ENCODE measurements at places on chromosomes 12 and 14. TPM values are rescaled to one million over a fixed set of nuclear protein-coding genes. Genes with fewer than 3 reads are reported as not detected.

- no peak for ATAC-seq
Observed at GRCh38 chr14:96705422-96706092, 91.6 kb upstream of the VRK1 start.

DNA sequence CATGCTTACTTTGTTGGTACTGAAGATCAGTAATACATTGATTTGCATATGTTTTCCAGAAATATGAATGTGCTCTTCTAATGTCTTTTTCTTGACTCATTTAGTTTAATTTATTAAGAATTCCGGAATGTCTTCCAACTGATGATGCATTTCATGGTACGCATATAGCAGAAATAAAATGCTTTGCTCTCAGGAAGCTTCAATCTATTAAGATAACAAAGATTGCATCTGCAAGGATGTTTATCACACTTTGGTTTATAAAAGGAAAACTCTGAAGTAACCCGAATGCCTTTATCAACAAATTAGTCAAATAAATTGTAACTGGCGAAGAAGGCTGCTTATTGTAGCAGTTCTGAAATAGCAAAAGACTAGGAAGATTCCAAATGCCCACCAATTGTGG, 166.4 kb upstream of the LMNTD1 start:
- ATAC-seq: no peak

DNA sequence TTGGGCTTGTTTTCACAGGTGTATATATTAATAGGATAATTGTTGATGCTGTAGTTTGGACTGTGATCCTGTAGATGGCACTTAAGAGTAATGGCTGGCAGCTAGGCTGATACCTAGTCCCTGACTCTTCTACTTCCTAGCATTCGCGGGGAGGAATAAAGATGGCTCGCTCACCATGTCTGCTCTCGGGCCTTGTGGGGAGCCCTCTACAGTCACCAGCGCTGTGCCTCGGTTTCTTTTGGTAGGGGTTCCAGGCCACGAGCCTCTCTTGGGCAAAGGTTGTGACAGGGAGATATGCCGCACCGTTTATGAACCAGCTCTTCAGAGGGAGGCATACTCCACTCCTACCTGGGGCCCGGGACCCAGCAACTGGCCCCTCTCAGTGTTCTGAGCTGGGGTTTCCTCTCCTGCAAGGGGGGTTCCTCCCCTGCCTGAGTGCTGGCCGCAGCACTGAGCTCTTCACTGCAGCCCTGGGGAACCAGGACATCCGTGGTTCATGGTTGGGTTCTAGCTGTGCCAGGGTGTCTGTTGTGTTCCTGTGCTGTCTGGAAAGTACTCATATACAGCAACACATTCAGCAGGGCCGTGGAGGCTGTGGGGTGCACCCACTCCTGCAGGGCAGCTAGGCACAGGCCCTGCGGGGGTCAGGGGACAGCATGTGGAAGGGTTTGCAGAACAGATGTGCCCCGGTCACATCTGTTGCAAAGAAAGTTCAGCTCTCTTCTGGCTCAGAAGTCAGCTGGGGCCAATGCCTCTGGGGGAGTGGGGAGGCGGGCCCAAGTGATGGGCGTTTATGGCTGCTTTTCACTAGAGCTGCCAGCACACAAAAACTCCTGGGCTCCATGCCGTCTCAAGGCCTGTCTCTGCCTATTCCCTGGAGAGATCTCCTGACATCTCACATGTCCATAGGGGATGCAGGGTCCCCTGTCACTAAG, 147.9 kb downstream of the PPFIA2 start:
- no peak for ATAC-seq

GRCh38 chr14:31080484-31080883, 54.3 kb upstream of the STRN3 start:
- ATAC-seq: no peak

Gene IAPP
- not detected for total RNA-seq

Gene RAPGEF3
- 19.3 TPM for total RNA-seq

GRCh38 chr12:106149096-106149784, 10.5 kb upstream of the NUAK1 start:
- no peak for ATAC-seq

Gene A2ML1
- 2.5 TPM for total RNA-seq

Gene KRT72
- total RNA-seq: not detected

DNA sequence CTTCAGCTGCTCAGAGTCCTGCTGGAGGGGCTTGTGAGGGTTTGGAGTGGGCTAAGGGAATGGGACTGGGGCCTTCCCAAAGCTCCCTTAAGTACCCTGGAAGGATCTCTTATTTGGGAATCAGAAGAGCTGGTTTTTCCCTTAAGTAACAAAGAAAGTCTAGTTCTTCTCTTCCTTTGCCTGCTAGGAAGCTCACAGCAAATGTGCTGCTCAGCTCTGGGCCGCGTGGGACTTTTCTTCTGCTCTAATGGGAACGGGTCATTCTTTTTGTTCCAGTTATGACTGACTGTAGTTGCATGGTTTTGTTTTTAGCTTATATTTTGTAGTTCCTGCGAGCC, 6.0 kb downstream of the KIF26A start:
- ATAC-seq: no peak

GRCh38 chr12:12443431-12443878, 86.6 kb downstream of the BORCS5 start:
- ATAC-seq: peak; percentile 55

Gene PLEKHG3
- 47.7 TPM for total RNA-seq

Gene ACVRL1
- 126 TPM for total RNA-seq

- no peak for ATAC-seq
Observed at GRCh38 chr12:113232089-113232839, 11.0 kb downstream of the TPCN1 start.

Gene FLRT2
- 12.9 TPM for total RNA-seq

GRCh38 chr14:71703477-71703876, 228.8 kb upstream of the RGS6 start:
- ATAC-seq: no peak

DNA sequence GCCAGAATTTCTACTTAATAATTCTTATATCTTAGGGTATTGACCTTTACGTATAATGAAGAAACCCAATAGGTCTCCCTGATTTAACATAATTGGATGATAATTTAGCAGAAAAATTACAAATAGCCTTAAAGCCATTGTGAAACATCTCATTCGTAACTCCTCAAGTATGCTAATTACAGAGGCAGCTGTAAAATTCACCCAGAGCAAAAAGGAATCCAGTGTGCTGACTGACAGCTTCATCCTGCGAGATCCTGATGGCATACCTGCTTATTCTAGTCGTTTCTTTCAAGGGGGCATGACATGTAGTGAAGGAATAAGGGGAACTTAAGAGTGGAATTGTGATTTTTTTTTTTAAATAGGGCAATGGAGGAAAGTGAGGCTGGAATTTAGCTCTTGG, 291.5 kb downstream of the FUT8 start:
- ATAC-seq: no peak

Gene BORCS5
- total RNA-seq: 22.3 TPM
